ENCODE measurements at places on chromosomes 5 and 9.
A peak's percentile ranks its signal among the peaks of the same experiment; 100 is the strongest.

DNA sequence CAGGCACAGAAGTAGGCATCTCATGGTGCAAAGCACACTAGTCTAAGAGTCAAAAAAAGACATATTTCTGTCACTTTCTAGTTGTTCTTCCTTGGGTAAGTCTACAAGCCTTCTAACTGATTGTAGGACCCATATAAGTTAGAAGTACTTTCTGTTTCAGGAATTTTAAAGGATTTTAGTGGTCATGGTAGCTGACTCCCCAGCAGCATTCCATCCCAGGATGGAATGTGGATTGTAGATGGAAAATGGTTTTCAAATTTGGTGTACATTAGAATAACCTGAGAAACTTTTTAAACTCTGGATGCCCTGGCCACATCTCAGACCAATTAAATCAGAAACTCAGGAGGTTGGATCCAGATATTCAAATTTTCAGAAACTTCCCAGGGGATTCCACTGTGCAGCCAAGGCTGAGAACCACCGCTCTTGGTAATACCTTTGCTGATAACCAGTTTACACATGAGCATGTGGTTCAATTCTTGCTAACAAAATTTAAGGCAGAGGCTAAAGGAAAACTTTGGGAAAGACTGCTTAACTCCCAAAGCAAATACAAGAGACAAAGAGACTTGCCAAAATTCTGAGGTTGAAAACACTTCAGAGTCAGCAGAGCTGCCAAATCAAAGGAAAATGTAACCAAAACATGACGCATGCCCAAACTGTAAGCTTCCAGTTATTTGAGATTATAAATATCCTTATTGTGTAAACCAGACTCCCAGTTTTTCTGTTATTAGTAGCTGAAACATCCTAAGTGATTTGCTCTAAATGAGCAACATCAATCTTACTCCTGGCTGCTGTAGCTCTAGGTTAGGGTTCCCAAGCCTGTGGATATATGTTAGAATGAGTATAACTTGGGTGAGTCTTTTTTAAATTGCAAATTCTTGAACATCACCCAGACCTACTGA, 145.4 kb upstream of the MTAP start:
- peaks cover 2% of the 10 kb centered on the region for H3K36me3 ChIP-seq
- peaks cover 34% of the 10 kb centered on the region for H3K27me3 ChIP-seq
- H3K4me1 ChIP-seq, result no peaks in the 10 kb centered on the region
- DNase-seq, result no peak

DNA sequence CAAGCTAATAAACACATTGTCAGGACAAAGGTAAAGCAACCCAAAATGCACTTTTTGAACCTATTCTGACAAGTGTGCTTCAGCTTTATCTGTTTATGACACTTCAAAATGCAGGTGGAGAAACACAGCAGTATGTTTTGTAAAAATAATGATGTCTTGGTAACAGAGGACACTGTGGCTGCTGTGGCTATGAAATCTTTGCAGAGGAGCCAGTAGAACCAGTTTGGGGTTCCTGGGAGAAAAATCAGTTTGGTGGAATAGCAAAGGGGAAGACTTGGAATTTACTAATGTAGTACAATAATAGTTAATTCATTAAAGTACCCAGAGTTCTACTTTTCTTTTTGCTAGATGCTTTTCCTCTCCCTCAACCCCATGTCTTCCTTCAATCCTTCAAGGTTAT, 40.6 kb downstream of the SIL1 start:
- no peak overlapping the region for H3K4me3 ChIP-seq
- no peaks in the 10 kb centered on the region for H3K27me3 ChIP-seq
- no peak for DNase-seq
- no peak overlapping the region for H3K27ac ChIP-seq
- H3K36me3 ChIP-seq, result peaks cover 7% of the 10 kb centered on the region

- no peaks in the 10 kb centered on the region for H3K27me3 ChIP-seq
- peaks cover 32% of the 10 kb centered on the region for H3K4me1 ChIP-seq
- H3K36me3 ChIP-seq, result no peaks in the 10 kb centered on the region
- peak overlapping the region; percentile 94 for H3K27ac ChIP-seq
- DNase-seq, result no peak
Observed at GRCh38 chr5:56319526-56320181, 86.5 kb upstream of the ANKRD55 start.

DNA sequence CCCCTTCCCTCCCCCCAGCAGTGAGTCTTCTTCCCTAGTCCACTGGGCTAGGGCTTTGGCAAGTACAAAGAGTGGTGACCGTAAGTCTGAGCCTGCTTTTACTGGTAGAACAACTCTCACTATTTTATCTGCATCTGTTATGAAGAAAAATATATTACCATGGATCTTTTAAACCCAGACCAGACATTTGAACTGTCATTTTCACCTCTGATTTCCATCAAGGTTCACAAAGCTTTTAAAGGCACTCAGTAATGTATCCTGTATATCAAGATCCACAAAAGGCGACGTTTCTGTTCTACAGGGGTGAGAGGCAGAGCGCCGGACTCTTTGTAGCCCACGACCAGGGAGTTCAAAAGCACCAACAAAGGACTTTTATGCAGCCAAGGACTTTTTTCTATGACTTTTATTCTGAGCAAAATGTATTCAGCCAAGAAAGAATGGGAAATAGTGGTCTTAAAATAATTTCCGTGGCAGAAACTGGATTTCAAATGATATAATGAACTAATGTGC, 388.3 kb downstream of the ANXA1 start:
- no peaks in the 10 kb centered on the region for H3K4me1 ChIP-seq
- no peak overlapping the region for H3K27ac ChIP-seq

GRCh38 chr5:83848941-83849340, 128.3 kb upstream of the HAPLN1 start:
- no peak for DNase-seq
- no peak overlapping the region for H3K27ac ChIP-seq
- no peaks in the 10 kb centered on the region for H3K36me3 ChIP-seq
- H3K4me1 ChIP-seq, result no peaks in the 10 kb centered on the region
- H3K27me3 ChIP-seq, result no peaks in the 10 kb centered on the region
- H3K4me3 ChIP-seq, result no peak overlapping the region

DNA sequence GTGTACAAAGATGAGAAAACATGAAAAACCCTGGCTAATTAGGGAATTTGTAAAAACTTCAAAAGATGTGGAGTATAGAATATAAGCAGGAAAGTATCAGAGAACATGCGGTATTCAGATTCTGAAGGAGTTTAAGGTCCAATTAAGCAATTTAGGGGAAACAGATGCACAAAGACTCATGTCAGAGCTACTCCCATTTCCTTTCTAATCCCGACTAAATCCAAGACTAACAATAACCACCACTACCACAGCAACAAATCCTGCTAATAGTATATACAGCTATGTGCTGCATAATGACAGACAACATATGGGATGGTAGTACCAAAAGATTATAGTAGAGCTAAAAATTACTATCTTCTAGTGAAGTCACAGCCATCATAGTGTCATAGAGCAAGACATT, 102.1 kb downstream of the LURAP1L start:
- no peak overlapping the region for H3K4me3 ChIP-seq
- H3K27me3 ChIP-seq, result no peaks in the 10 kb centered on the region
- no peaks in the 10 kb centered on the region for H3K4me1 ChIP-seq
- no peaks in the 10 kb centered on the region for H3K36me3 ChIP-seq

All from T-helper 17 cell (primary cell).